Activated CD8-positive, alpha-beta memory T cell treated with anti-CD3 and anti-CD28 coated beads for 24 hours (primary cell): ENCODE measurements at places on chromosomes 1 and 21.

GRCh38 chr1:168408884-168409283 lies 128.2 kb downstream of the TBX19 start:
- DNase-seq: peak; percentile 73

DNA sequence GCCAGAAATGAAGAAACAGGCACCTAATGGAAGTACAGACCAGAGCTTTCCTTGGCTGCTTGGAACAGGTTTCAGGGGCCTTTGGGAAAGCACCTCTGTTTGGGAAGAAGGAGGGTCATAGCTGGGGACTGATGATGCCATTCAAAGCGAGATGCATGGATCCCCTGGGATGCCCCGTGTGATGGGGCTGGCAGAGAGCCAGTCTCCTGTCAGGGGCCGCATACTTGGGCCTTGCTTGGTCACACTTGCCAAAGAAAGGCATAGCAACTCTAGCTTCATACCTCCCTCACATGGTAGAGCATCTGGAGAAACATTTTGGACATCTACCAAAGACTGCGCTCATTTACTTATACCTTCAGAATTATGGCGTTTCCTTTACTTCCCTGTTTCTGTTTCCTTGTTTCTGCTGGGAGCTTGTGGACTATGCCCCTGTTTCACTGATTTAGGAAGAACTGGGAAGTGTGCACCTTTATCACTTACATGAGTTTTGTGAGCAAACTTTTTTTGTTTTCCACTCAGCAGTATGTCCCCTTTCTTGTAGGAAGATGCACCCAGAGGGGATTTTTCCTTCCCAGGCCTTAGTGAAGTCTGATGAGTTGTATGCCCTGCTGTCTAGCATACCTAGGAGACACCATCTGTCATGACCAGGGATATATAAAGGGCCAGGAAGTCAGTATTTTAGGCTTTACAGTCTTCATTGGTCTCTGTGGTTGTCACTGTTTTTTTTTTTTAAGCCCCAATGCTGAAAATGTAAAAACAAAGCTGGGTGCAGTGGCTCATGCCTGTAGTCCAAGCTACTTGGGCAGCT lies 19.8 kb upstream of the ST3GAL3 start:
- DNase-seq: no peak

DNA sequence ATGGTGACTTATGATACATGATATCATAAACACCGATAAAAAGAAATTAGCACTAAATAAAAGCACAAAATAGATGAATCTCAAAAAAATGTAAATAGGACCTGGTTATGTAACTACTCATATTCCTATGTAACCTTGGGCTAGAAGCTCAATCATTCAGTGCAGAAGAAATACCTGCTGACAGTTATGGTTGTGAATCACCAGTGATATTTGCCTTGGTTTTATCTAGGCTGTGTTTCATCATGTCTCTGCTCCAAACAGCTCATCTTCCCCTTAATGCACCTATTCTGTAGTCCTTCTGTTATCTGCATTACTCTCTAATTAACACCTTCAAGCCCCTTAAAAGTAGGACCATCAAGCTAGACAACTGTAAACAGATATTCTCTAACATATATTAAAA lies 16.3 kb upstream of the PIGC start:
- DNase-seq: no peak

GRCh38 chr1:111769517-111770146 lies 13.9 kb downstream of the DDX20 start:
- no peak for DNase-seq

DNA sequence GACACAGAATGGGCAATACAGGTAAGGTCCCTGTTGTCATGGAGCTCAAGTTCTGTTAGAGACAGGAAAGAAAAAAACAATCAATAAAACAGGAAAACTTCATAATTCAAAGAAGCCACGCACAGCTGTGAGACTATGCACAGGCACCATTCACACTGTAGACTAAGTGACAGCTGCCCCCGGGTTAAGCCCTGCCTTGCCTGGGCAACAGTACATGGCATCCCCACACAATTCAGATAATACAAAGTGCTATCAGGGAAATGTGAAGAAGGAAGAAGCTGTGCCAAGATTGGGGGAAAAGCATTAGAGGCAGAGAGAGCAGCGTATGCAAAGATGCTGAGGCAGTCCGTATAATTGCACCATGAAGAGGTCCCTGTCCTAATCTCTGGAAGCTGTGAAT lies 9.0 kb upstream of the KCNE2 start:
- no peak for DNase-seq

GRCh38 chr1:45331436-45332345 lies 5.0 kb downstream of the HPDL start:
- DNase-seq: no peak

GRCh38 chr21:16588433-16588860 lies 858.7 kb downstream of the USP25 start:
- no peak for DNase-seq

DNA sequence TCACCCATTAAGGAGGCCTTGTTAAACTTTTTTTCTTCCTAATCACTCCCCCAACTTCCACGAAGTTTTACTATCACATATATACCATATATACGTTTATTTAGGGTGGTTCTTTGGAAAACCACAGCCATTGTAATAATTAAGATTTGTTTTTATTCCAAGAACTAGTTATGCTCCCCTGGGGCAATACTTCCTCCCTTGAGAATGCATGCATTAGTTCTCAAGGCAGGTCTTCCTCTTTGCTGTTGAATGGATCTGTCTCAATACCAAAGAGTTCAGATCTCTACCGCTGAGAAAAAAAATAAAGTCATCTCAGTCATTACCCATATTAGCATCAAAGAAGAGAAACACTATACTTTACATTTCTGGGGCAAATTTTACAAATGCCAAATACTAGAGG lies 567.7 kb upstream of the RGS18 start:
- DNase-seq: no peak

- no peak for DNase-seq
Observed at GRCh38 chr1:28329395-28330153, 734 bp downstream of the MED18 start.

DNA sequence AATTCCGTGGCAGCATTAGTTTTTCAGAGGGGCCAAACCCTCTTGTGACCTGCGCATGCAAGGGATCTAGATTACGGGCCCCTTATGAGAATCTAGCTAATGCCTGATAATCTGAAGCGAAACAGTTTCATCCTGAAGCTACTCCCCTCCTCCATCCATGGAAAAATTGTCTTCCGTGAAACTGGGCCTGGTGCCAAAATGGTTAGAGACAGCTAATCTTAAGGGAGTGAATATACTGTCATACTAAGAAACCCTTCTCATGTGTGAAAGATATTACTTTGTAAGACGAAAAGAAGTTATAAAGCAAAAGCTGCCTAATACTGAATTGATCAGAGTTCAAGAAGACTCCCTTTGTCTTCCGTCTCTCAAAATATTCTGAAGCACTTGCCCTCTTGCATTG lies 166.3 kb downstream of the DUSP10 start:
- DNase-seq: no peak

DNA sequence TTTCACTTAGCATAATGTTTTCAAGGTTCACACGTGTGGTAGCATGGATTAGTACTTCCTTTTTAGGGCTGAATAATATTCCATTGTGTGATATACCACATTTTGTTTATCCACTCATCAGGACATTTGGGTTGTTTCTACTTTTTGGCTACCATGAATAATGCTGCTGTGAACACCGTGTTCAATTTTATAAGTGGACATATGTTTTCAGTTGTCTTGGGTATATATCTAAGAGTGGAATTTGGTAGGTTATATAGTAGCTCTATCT lies 3.8 kb downstream of the IL22RA1 start:
- DNase-seq: no peak

DNA sequence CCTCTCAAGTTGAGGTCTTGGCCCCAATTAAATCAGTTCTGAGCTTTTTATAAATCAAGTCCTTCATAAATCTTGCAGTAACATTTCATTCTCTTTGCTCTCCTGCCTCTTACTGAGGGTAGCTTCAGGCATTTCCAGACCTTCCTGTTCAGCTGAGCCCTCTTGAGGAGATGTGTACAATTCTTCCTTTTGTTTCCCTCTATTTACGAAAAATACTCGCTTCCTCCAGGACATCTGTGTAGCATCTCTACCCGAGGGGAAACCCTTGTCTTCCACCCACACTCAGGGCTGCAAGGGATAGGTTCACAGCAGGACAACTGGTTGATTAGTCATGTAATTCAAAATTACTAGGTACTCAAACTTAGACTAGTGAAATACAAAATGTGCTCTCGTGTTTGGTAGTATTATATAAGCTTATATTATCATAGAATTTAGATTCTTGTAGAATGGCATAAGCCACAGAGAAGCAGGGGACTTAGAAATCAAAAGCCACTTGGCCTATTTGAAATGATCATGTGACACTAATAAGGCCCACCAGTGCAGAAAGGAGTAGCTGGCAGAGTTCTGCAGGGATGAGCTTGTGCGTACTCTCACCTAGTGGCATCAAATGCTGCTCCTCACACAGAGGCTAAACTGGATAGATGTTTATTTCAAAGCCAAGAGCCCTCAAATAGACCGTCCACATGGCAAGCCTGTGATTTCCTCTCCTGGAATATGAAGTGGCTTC lies 126.7 kb downstream of the GDAP2 start:
- DNase-seq: no peak

- DNase-seq: no peak
Observed at GRCh38 chr1:56833088-56833487, 13.9 kb upstream of the FYB2 start.
